ENCODE measurements at places on chromosomes 1 and 21. TPM values are rescaled to one million over a fixed set of nuclear protein-coding genes. Genes with fewer than 3 reads are reported as not detected.

The CHODL gene
- not detected for total RNA-seq

DNA sequence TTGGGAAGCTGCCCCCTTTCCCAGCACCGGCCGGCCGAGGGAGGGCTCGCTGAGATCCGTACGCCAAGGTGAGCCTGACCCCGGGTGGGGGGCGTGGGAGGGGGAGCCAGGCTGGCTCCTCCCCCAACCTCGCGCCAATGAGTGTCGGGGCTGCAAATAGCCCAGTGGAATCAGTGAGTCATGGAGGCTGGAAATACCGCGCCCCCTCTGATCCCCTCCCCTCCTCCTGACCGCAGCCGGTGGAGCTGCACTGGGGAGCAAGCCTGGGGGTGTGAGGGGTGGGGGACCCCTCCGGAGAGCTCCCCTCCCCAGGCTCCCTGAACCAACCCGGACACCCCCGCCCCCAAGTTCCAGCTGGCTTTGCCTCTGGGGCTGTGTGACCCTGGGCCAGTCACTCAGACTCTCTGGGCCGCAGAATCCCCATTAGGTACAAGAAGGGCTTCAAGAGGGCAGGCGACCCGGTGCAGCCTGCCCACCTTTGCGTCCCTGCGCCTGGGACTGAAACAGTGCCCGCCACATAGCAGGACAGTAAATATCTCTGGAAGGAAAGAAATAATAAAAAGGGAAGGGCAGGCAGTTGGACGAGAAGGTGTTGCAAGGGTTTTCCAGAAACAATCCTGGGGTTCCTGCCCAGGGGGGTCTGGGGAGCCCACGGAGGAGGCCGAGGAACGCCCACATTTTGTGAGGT lies 4.5 kb downstream of the HSPB7 start:
- peak; percentile 94 for DNase-seq

GRCh38 chr1:246332078-246332477 lies 175.0 kb downstream of the SMYD3 start:
- no peak for DNase-seq

GRCh38 chr1:184162281-184162680 lies 110.8 kb downstream of the TSEN15 start:
- no peak for DNase-seq

DNA sequence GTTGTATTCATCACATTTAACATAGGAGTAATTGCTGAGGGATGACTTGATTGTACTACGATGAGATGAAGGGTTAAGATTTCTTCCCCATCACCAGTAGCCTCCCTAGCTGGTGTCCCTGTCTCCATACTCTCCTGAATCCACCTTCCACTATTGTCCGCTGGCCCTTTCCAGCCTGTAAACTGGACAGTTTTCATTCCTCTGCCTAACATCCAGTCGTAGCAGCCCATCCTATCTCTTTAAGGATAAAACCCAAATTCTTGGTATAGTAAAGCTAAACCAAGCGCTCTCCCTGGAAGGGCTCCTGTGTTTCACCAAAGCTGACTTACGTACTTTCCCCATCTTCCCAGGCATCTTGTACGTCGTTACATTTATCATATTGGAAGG lies 670 bp downstream of the COX20 start:
- peak; percentile 58 for DNase-seq

- no peak for DNase-seq
Measured at GRCh38 chr1:220748089-220748934, at the start of gene MTARC2. MTARC2 (plus strand) TSS chr1:220748322; CDS start chr1:220748532, 210 bp downstream.

Measured in K562 (cell line).